GM12865 (cell line): ENCODE measurements at places on chromosomes 5 and 9.

DNA sequence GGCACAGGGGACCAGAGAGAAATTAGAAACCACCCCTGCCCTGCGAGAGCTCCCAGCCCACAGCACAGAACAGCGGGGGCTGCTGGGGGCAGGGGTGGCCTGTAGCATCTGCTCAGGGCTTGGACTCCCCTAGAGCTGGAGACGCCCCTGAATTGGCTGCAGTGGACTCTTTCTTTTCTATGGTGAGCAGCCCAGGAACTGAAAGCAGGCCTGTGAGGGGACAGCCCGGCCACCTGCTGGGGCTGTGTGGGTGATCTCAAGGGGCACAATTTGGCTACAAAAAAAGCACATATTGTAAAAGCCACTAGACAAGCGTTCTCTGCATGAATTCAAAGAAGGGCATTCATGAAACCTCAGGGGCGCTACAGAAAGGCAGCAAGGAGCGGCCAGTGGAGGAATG, 57.5 kb upstream of the ICE1 start:
- DNase-seq: no peak

DNA sequence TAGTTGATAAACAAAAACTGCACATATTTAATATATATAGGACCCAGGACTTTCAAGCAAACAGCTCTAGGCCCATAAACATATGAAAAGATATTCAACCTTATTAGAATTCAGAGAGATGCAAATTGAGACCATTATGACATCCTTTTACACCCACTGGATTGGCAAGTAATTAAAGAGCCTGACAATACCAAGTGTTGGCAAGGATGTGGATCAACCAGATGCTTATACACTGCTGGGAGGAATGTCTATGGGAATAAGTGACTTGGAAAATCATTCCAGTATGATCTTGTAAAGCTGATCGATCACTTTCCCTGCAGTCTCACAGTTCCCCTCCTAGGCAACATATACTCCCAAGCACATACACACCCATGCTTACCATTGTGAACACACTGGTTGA, 15.5 kb upstream of the TCOF1 start:
- DNase-seq: no peak

GRCh38 chr5:84430079-84430478, 45.4 kb upstream of the EDIL3 start:
- no peak for DNase-seq

DNA sequence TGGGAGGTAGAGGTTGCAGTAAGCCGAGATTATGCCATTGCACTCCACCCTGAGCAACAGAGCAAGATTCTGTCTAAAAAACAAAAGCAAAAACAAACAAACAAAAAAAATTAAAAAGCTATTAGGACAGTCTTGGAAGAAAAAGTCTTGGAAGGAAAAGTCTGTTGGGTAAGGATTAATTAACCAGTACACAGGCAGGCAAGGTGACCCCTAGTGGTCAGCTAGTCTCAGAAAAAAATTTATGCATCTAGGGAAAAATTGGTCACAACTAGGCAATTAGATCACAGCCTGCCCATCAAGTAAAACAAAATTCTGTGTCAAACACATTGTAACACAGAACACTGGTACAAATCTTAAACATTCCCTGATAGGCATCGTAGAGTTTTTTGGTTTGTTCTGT, 6.7 kb upstream of the ANKRD18B start:
- peak; percentile 9 for DNase-seq

GRCh38 chr5:73154208-73155006, 18.6 kb upstream of the TMEM174 start:
- DNase-seq: no peak

DNA sequence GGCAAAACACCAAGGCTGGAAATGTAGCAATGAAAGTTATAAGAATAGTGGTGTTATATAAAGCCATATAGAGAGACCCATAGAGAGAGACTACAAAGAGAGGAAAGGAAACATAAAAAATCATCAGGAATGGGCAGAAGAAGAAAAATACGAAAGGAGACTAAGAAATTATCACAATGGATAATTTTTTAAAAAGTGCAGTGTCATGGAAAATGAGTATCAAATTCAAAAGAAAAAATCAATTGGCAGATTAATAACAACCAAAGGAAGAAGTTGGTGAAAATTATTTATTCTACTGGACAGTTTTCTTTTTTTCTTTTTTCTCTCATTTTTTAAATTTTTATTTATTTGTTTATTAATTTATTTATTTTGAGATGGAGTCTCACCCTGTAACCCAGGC, 1488.4 kb upstream of the WWC1 start:
- no peak for DNase-seq

DNA sequence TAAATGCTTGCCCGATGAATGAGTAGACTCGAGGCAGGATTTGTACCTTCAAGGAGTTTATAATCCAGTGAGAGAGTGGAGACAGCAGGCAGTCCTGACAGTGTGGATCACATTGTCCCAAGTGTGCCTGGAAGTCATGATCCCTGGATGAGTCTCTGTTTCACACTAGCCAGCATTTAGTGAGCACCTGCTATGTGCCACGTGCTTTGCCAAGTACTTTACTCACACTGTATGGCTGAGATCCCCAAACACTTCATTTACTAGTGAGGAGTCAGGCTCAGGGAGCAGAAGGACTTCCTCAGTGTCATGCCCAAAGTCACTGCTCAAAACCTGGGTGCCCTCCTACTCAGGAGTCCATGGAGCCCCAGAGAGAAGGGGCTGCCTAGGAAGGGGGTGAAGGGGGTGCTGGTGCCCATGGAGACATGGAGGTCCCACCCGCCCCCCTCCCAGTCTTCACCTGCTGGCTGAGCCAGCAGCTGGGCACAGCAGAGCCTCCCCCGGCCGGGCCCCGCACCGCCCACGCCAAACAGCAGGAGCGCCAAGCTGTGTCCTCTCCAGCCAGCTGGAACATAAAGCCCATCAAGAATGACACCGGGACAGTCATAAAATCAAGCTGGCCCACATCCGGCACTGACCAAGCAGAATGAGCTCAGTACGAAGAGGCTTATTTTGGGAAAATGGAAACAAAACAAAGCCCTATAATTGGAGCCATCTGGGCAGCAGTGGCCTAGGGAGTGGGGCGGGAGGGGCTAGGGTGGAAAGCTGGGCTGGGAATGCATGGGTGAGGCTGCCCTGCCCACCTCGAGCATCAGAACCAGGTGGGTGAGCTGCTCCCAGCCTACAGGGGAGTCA, 10.6 kb downstream of the LAMC3 start:
- DNase-seq: no peak

DNA sequence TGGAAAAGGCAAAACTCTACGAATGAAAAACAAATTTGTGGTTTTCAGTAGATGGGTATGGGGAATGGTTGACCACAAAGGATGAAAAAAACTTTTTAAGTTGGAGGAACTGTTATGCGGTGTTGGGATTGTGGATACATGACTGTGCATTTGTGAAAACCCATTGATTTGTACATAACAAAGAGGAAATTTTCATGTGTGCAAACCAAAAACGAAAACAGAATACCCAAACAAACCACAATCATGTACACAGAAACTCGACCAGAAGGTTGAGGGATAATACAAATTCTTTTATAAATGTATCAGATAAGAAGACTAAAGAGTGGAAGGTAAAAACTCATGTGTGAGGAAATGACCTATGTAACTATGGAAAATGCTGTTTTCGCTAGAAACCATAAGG, 1012.4 kb downstream of the CDH18 start:
- DNase-seq: no peak

GRCh38 chr9:121640076-121640475, 11.4 kb upstream of the DAB2IP start:
- peak; percentile 20 for DNase-seq

DNA sequence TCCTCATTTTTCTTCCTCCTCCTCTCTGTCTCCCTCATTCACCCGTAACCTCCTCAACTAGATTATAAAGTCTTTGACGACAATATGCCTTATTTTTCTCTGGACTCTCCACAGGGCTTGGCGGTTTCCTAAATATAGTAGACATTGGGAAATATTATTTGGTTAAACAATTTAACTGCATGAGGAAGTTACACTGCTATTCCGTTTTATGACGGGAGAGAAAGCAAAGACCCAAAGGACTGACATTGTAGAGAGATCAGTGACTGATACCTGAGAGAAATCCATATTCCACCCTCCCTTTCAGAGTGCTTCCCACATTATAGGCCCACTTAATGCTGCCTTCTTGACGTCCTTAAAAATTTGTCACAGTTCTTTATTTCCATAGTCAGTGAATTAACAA, 51.2 kb downstream of the GDA start:
- no peak for DNase-seq

GRCh38 chr5:95219411-95219810, 65.5 kb downstream of the MCTP1 start:
- no peak for DNase-seq

DNA sequence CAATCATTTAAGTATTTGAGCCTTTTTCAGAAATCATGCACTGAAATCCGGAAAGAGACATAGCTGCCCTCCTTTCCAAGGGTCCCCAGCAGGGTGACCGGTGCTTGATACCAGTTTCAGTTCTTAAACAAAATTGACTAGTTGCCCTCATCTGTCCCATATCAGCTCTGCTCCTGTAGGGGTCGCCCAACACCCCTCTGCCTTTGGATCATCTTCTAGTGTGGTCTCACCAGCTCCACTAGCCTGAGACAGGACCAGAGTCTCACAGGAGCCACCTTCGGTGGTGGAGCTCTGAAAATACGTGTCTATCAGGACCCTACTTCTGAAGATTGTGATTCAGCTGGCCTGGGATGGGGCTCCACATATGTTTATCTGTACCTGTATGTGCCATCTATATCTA, 428.2 kb downstream of the ENC1 start:
- peak; percentile 56 for DNase-seq

- DNase-seq: no peak
These were observed 315.0 kb upstream of the PIK3R1 start for GRCh38 chr5:67900514-67900913.

DNA sequence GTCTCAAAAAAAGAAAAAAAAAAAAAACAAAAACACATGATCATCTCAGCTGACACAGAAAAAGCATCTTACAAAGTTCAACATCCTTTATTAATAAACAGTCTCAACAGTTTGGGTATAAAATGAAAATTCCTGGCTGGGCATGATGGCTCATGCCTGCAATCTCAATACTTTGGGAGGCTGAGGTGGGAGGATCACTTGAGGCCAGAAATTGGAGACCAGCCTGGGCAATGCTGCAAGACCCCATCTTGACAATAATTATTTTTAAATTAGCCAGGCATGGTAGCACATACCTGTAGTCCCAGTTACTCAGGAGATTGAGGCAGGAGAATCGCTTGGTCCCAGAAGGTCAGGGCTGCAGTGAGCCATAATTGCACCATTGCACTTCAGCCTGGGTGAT, 7.9 kb upstream of the CNTRL start:
- no peak for DNase-seq

- DNase-seq: peak; percentile 14
These were observed 266.8 kb upstream of the NREP start for GRCh38 chr5:112023766-112024165.

DNA sequence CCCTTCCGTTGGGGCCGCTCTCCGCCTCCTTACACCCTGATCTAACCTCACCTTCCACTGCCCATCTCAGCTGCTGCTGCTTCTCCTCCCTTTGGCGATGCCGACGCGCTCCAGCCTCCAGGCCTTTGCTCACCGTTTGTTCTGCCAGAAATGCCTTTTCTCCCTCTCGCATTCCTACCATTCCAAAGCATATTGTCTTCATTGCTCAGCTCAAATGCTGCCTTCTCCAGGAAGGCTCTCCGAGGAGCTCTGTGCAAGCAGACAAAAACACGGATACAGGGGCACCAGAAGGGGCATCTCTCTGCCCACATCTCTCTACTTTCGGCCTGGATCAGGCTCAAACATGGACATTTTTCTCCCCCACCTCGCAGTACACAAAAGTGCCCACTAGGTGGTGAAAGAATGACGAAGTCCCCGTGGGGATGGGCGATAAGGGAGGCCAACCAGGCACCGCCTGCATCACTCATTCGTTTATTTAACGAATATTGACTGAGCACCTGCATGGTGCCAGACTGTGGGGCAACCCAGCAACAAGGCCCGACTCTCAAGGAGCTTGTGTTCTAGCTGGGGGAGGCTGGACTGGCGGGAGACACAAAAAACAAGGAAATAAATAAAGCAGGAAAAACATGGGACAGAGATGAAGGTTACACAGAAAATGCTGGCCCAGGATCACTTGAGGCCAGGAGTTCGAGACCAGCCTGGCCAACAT, 7.3 kb upstream of the GRHPR start:
- DNase-seq: peak; percentile 86

DNA sequence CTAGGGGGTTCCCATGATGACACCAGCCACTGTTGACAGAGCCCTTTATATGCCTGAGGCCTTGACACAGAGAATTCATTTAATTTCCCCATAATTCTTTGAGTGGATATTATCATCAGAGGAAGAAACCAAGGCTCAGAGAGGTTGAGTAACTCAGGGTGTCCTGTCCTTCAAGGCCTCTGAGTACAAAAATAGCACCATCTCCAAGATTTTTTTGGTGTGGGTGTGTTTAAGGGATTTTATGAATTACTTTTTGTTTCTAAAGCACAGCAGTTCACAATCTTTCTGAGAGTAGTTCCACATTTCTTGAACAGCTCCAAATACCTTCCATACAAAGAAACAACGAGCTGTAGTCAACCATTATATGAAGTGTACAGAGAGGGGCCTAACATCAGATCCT, 6.2 kb upstream of the GSN start:
- DNase-seq: no peak

DNA sequence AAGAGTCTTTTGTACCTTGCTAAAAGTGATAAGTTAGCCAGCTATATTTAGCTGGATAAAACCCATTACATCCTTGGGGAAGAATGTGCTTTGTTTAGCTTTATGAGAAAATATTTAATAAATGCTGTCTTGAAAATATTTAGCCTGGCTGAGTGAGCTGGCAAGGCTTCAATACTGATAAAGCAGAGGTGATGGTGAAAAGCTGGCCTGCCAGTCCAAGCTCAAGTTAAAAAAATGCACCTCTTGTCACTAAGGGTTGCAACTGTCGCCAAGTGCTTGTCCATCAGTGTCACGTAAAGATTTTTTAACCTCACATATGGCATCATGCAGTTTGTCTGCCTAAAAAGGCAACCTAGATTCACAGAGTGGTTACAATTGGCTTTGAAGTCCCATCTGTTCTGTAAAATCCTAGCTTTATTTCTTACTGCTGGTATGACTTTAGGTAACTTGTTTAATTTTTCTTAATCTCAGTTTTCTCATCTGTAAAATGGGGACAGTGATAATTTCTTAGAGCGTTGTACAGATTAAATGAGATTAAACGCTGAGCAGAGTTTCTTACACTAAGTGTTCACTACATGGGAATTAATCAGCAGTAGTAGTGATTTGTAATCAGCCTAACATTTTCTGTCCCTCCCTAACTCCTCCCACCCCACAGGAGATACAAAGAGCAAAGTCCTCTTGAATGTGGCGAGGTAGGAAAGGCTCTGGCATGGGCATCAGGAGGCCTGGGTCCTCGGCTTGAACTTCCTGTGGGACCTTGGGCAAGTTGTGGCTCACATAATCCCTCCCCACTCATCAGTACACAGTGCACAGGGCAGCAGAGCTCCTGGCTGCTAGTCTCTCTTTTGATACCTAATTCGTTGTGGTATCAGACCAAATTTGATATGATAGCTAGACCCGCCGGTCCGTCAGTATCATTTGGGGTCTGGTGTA, 48.7 kb downstream of the PIK3R1 start:
- no peak for DNase-seq

GRCh38 chr5:107980923-107981692, 310.4 kb upstream of the EFNA5 start:
- no peak for DNase-seq
